ENCODE measurements at places on chromosomes 7 and 10.
A peak's percentile ranks its signal among the peaks of the same experiment; 100 is the strongest.

DNA sequence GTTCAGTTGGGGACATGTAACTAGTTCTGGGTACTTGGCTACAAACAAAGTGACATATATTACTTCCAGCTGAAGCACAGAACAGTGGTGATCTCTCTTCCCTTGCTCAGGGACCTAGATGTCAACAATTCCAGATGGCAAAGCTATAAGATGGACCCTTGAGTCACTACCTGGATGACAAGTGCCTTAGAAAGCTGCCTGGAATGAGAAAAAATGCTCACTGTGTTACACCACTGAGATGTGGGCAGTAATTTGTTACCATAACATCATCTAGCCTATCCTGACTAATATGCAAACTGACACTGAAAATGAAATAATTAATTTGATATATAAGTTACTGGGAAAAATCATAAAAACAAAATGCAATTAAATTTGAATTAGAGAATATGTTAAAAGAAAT, 16.4 kb upstream of the CTTNBP2 start:
- H3K36me3 ChIP-seq, result no peaks in the 10 kb centered on the region
- DNase-seq, result no peak
- H3K4me1 ChIP-seq, result peaks cover 2% of the 10 kb centered on the region
- H3K27ac ChIP-seq, result no peak overlapping the region

GRCh38 chr7:101754424-101755159, 62.8 kb upstream of the CUX1 start:
- peak overlapping the region; percentile 59 for H3K4me3 ChIP-seq
- no peaks in the 10 kb centered on the region for H3K36me3 ChIP-seq
- H3K4me1 ChIP-seq, result peaks cover 11% of the 10 kb centered on the region
- DNase-seq, result no peak

DNA sequence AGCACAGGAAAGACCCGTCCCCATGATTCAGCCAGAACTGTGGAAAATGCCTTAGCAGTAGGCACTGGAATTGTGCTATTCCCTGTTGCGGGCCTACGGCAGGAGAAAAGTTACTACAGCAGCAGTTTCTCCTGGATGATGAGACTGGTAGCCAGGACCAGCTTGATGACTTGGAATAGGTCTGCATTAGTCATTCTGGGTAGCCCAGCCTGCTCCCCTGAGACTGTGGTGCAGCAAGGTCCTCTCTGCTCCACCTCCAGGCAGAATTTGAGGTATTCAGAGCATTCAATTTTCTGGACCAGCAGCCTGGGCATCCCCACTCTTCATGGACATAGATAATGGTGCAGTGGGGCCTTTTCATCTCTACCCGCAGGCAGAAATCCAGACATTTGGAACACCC, 490.0 kb downstream of the SH2D4B start:
- no peaks in the 10 kb centered on the region for H3K36me3 ChIP-seq
- no peak overlapping the region for H3K27ac ChIP-seq
- no peak for DNase-seq
- no peaks in the 10 kb centered on the region for H3K4me1 ChIP-seq

DNA sequence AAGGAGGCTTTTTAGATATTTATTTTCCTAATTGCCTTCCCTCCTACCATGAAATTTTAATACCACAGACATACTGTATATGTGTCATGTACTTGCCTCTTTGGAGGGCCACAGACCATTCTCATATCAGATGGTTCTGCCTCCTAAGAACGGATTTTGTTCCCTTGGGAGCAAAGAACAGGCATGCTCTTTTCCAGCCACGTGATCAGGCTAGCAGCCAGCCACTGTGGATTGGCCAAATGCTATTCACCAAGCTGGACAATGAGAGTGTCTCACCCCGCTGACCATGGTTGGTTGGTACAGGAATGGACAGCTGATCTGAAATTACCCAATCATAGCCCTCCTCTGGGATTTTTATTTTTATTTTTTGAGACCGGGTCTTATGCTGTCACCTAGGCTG, 21.5 kb upstream of the CRHR2 start:
- H3K4me3 ChIP-seq, result no peak overlapping the region
- DNase-seq, result no peak
- H3K36me3 ChIP-seq, result no peaks in the 10 kb centered on the region
- peaks cover 10% of the 10 kb centered on the region for H3K4me1 ChIP-seq
- H3K27me3 ChIP-seq, result peaks cover 7% of the 10 kb centered on the region
- H3K27ac ChIP-seq, result no peak overlapping the region

DNA sequence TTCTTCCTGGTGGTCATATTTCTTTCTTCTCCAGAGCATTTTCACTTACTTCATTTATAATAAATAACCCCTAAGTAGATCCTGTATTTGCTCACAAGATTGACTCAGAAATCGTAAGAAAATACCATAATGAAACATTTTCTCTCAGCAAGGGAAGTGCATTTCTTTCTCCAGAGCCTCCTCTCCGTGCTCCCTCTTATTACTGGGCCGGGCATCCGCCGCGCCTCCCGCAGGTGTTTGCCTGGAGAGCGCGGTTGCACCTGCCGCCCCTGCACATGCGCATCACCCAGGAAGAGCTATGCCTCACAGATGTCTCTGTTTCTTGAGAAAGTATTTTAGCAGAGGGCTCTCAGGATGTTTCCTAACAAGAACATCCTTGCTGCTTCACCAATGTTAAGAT, 509.2 kb downstream of the TCERG1L start:
- no peaks in the 10 kb centered on the region for H3K36me3 ChIP-seq
- no peak overlapping the region for H3K27ac ChIP-seq
- H3K27me3 ChIP-seq, result peaks cover 3% of the 10 kb centered on the region
- no peak for DNase-seq
- H3K4me1 ChIP-seq, result no peaks in the 10 kb centered on the region
- H3K4me3 ChIP-seq, result no peak overlapping the region

DNA sequence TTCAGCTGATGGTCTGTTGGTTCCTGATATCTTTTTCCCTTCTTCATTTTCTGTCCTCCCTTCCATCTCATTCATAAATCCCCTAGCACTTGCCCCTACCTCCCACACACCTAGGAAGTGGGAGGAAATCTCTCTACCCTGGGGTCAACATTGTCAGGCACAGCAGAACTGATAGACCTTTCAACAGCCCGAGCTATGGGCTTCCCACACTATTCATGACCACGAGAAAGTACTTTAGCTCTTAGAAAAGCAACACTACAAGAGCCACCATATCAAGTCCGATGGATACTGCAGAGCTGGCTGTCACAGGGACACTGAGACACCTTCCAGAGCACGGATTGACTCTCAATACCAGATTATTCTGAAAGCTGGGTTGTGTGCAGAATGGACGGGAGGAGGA, 180.6 kb upstream of the NEBL start:
- DNase-seq, result no peak
- no peaks in the 10 kb centered on the region for H3K27me3 ChIP-seq
- H3K36me3 ChIP-seq, result no peaks in the 10 kb centered on the region
- no peak overlapping the region for H3K27ac ChIP-seq

- no peak overlapping the region for H3K4me3 ChIP-seq
- no peak for DNase-seq
- H3K27me3 ChIP-seq, result peaks cover 25% of the 10 kb centered on the region
- H3K27ac ChIP-seq, result no peak overlapping the region
Measured at GRCh38 chr7:141122736-141123135, 48.9 kb downstream of the TMEM178B start.

- H3K27ac ChIP-seq, result no peak overlapping the region
- H3K4me1 ChIP-seq, result no peaks in the 10 kb centered on the region
- no peak overlapping the region for H3K4me3 ChIP-seq
- no peaks in the 10 kb centered on the region for H3K36me3 ChIP-seq
- DNase-seq, result no peak
- H3K27me3 ChIP-seq, result no peaks in the 10 kb centered on the region
Measured at GRCh38 chr7:90931986-90932916, 332.0 kb upstream of the FZD1 start.

GRCh38 chr7:4297165-4297917, 384.8 kb upstream of the FOXK1 start:
- no peaks in the 10 kb centered on the region for H3K27me3 ChIP-seq
- no peak overlapping the region for H3K4me3 ChIP-seq
- H3K36me3 ChIP-seq, result no peaks in the 10 kb centered on the region
- DNase-seq, result no peak
- H3K27ac ChIP-seq, result no peak overlapping the region
- H3K4me1 ChIP-seq, result no peaks in the 10 kb centered on the region

DNA sequence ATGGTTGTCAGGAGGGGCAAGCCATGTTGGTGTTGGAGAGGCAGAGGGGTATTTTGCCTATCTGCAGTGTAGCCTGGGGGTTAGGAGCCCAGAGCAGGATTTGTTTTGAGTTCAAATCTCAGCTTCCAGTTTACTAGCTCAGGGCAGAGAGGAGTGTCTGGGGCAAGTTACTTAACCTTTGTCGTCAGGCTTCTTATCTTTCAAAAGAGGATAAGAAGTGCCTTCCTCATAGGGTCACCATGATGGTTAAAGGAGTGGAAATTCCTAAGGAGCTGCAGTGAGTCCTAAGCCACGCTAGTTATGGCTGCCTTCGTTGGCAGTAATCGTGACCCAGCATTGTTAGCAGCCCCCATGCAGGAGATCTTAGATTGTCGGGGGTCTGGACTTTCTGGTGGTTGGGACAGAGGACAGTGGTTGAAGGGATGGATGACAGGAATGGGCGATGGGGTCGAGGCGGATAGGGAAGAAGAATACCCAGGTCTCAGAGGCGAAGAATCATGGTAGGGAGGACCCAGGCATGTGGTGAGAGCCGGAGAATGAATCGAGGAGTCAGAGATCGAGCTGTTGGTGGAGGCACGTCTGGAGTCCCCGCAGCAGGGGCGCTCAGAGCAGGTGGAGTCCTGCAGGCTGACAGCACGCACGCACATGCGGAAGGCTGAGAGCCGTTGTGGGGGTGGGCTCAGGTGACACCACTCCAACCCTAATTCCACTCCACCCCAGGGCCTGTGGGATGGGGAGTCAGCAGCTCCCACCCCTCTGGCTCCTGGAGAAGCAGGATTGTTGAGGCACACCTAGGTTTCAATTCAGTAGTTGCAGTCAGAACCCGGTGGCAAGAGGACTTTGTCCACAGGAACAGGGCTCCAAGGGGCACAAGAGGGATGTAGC, 11.6 kb downstream of the ADCK2 start:
- no peaks in the 10 kb centered on the region for H3K27me3 ChIP-seq
- DNase-seq, result no peak
- peaks cover 40% of the 10 kb centered on the region for H3K36me3 ChIP-seq
- no peak overlapping the region for H3K4me3 ChIP-seq
- H3K4me1 ChIP-seq, result no peaks in the 10 kb centered on the region

GRCh38 chr7:10789170-10789569, 184.5 kb upstream of the PHF14 start:
- H3K27ac ChIP-seq, result no peak overlapping the region
- DNase-seq, result no peak
- no peaks in the 10 kb centered on the region for H3K4me1 ChIP-seq
- H3K4me3 ChIP-seq, result no peak overlapping the region
- no peaks in the 10 kb centered on the region for H3K27me3 ChIP-seq
- no peaks in the 10 kb centered on the region for H3K36me3 ChIP-seq

GRCh38 chr7:2509298-2509906, 10.2 kb upstream of the LFNG start:
- no peaks in the 10 kb centered on the region for H3K27me3 ChIP-seq
- no peaks in the 10 kb centered on the region for H3K36me3 ChIP-seq
- peaks cover 9% of the 10 kb centered on the region for H3K4me1 ChIP-seq
- no peak overlapping the region for H3K27ac ChIP-seq
- H3K4me3 ChIP-seq, result no peak overlapping the region

- H3K4me1 ChIP-seq, result no peaks in the 10 kb centered on the region
- no peaks in the 10 kb centered on the region for H3K36me3 ChIP-seq
- peaks cover 93% of the 10 kb centered on the region for H3K27me3 ChIP-seq
- H3K4me3 ChIP-seq, result no peak overlapping the region
- no peak overlapping the region for H3K27ac ChIP-seq
Measured at GRCh38 chr10:99487125-99487807, 45.5 kb upstream of the NKX2-3 start.

DNA sequence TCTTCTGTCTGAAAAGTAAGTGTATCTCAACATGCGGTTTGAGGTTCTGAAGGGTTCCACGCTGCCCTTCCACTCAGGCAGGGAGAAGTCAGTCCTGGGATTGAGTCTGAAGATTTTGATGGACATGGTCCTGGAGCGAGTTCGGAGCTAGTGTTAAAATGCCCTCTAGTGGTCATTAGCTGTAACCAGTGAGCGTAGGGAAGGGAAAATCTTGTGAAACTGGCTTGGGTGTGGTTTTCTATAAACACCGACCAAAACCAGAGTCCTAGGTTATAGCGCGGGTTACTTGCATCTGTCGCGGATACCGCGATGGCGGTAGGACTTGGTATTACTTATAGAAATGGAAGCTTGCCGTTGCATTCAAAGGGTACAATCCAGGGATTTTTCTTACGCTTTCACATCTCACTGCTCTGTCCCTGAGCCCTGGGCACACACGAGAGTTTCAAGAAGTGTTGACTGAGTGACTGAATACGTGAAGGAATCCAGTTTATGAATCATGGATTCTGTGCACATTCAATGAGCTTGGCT, 348.2 kb upstream of the C7orf33 start:
- peaks cover 8% of the 10 kb centered on the region for H3K27me3 ChIP-seq
- H3K36me3 ChIP-seq, result no peaks in the 10 kb centered on the region

- H3K36me3 ChIP-seq, result no peaks in the 10 kb centered on the region
- H3K4me1 ChIP-seq, result peaks cover 12% of the 10 kb centered on the region
- no peak overlapping the region for H3K4me3 ChIP-seq
- H3K27ac ChIP-seq, result no peak overlapping the region
Measured at GRCh38 chr10:22280078-22280477, 36.1 kb upstream of the COMMD3 start.

DNA sequence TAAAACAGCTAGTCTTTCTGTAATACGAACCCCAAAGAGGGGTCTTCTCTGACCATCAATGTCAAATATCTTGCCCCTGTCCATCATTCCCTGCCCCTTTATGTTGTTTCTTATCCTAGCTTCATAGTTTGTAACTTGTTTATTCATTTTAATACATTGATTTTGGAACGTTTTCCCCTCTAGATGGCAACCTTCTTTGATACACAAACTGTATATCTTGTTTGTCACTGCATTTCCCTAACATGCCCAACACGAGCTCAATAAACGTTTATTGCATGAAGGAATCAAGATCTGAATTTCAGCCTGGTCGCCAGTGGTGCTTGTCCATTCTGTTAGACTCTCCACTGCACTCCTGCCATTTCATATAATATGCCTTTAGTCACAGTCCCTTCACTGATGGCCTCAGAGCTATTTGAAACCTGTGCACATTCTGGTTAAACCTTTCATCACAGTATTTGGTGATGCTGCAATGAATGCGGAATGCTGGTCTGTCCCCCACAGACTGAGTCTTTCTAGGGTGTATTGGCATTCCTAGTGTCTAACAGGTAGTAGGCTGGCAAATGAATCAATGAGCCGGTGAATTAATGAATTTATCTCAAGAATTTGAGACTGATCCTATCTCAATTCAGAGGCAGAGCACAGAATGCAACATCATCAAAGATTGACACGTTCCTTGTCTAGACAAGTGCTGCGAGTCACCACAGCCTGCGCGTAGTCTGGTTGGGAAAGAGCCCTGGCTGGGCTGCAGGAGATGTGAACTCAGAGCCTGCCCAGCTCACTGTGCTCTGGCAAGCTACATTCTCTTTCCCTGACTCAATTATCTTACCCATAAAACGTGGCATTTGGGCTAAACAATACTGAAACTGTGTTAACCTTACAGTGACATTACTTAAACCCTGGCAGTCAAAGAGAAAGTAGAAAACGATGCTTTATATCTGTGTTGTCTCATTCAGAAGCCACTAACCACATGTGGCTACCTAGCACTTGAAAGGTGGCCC, 55.2 kb upstream of the FRMD4A start:
- no peaks in the 10 kb centered on the region for H3K4me1 ChIP-seq
- no peak overlapping the region for H3K27ac ChIP-seq
- DNase-seq, result no peak
- H3K4me3 ChIP-seq, result no peak overlapping the region
- H3K27me3 ChIP-seq, result no peaks in the 10 kb centered on the region

GRCh38 chr10:79397575-79398303, 47.7 kb downstream of the ZCCHC24 start:
- H3K36me3 ChIP-seq, result peaks cover 6% of the 10 kb centered on the region
- no peaks in the 10 kb centered on the region for H3K27me3 ChIP-seq
- peaks cover 41% of the 10 kb centered on the region for H3K4me1 ChIP-seq
- peak overlapping the region; percentile 87 for H3K27ac ChIP-seq
- DNase-seq, result no peak

Data from mesothelial cell of epicardium (in vitro differentiated cells).